ENCODE measurements at places on chromosomes 5 and 9.

- DNase-seq: no peak
Observed at GRCh38 chr5:40258222-40258621, 421.5 kb upstream of the PTGER4 start.

DNA sequence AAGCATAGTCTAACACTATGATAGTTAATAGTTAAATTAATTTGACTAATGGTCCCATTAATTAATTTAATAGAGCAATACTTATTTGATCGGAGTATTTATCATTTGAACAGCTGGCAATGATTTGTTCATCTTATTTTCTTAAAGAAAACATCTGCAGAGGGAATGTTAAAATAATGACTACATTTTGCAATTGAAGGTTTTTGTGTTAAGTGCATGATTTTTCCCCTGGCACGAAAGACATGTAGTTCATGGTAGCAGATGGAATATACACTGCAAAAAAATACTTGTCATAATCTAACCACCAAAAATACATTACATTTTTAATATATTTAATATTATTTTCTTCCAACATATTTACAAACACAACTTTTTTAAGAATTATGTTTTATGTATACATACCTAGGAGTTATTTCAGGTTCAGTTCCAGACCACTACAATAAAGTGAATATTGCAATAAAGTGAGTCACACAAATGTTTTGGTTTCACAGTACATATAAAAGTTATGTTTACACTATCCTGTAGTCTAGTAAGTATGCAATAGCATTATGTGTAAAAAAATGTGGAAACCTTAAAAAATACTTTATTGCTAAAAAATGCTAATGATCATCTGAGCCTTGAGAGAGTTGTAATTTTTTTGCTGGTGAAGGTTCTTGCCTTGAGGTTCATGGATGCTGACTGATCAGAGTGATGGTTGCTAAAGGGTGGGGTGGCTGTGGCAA is 292.6 kb upstream of the DAB2 start:
- peak; percentile 58 for DNase-seq

DNA sequence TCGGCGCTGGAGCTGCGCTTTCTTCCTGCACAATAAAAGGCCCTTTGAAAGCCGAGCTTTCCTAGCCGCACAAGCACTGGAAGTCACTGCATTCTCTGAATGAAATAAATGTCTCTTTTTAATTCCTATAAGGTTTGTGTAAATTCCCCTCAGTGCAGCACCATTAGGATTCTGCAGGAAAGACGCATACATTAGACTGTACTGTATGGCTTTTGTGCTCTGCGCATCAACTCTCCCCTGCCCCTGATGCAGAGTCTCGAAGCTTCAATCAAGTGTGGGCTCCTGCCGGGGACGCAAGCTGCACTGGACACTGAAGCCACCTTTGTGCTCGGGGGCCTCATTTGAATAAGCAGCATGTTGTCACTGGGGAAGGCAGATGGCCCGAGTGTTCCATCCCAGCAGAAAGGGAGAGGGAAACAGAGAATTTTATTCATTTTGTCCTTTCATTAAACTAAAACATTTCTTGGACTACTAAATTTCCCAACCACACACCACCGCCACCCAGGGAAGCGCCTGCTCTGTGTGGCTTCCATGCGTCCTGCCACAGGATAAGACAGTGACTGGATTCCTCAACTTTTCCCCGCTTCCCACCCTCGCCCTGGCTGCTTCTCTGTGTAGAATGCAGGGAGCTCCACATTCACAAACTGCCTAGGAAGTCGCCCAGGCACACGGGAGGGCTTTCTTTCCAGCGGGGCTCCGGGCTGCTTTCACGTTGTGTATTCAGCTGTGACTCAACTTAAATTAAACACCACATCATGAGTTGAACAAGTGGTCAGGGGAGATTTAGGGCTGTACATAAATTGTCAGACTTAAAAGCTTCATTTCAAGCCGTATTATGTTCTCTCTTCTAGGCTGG is 635.4 kb downstream of the IRX1 start:
- DNase-seq: no peak

- DNase-seq: no peak
Observed at GRCh38 chr5:14678773-14679334, 14.3 kb downstream of the OTULIN start.

DNA sequence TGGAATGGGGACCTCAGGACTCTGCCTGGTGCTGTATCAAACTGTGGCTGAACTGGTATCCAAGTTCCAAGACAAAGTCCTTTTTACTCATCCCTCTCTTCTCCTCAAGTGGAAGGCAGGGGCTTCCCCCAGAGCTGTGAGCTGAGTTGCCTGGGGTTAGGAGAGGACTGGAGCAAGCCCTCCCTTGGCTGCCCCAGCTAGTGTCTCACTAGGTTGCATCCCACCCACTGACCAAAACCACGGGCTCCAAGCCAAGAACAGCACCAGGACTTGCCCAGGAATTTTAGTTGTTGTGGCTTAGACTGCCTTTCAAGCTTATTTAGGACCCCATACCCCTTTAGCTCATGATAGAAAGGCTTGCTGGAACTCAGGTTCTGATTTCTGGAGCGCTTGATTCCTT is 158.7 kb upstream of the TNC start:
- peak; percentile 47 for DNase-seq

Measured in IMR-90 (cell line).